ENCODE measurements at places on chromosomes 5 and 9.

- DNase-seq: no peak
These were observed 73.8 kb downstream of the TRIO start for GRCh38 chr5:14216902-14217301.

- DNase-seq: no peak
These were observed 31.4 kb downstream of the CFAP77 start for GRCh38 chr9:132441404-132441803.

GRCh38 chr5:59560553-59560952 lies 333.0 kb downstream of the PDE4D start:
- no peak for DNase-seq

- DNase-seq: no peak
These were observed 271.6 kb upstream of the NUDT12 start for GRCh38 chr5:103834216-103834615.

DNA sequence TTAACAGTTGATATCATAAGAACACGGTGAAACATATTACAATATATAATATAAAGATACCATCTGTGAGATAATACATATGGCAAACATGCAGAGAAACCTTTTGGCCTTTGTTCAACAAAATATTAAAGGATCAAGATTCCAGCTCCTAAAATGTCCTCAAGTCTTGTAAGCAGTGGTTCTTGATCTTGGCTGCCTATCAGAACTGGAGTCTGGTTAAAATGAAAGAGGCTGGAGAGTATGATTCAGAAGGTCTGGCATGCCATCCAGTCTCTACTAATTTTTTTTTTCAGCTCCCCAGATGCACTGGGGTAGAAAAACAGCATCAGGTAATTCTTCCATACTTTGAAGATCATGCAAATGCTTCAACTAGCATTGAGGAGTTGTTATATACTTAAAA lies 83.2 kb downstream of the TNC start:
- no peak for DNase-seq

GRCh38 chr5:15026011-15026893 lies 154.7 kb upstream of the ANKH start:
- no peak for DNase-seq

GRCh38 chr5:10442576-10442975 lies 897 bp downstream of the ROPN1L start:
- peak; percentile 76 for DNase-seq

GRCh38 chr5:140868721-140869554 lies at the start of gene PCDHA11:
Gene PCDHA11, plus strand, starts transcription at chr5:140868957. Its CDS starts 147 bp downstream, at chr5:140869104.
- no peak for DNase-seq

DNA sequence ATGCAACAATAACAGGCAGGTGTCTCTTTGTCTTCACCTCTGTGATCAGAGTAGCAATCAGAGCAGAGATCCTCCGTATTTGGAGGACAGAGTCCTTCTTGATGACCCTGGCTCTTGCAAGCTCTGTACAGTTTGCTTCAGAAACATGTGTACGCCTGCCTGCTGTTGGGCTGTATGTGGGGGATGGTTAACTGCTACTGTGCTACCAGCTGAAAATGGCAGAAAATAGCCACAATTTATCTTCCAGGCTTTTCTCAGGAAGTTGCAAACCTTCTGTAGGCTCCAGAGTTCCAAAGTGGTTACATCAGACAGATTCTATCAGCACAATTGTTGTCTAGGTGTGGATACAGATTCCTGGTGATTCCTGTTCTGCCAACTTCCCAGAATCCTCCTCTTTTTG lies 35.5 kb downstream of the DDX46 start:
- no peak for DNase-seq

DNA sequence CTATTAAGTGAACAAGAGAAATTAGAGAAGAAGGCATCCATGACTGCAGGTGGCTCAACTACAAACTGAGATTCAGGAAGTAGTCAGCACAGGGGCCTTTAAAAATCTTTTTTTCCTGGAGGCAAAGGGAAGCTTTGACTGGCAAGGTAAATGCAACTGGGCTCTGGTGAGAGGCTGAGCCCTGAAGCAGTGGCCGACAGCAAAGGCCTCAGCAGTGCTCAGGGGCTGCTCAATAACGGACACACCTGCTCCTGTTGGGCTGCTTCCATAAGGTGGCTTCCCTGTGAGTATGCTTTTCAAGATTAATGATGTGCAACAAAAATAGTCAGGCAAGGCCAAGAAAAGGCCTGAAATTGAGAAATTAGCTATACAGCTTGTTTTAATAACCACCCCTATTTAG lies 134.2 kb upstream of the RGMB start:
- no peak for DNase-seq

DNA sequence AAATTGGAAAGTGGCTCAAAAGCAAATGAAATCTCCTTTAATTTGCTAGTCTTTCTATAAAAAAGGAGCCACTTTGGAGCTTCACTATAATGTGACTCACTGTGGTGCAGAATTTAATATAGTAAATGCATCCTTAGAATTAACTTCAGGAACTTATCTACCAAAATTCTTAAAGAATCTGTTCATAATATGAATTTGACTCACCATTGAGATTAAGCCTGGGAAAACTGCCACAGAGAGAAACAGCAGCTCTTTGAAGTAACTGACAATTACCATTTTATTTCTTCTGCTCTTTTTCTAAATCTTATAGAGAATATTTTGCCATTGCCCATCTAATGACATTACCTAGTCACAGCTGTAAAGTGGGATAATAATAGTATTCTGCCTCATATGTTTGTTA lies 211.9 kb upstream of the CDH6 start:
- DNase-seq: no peak

- DNase-seq: no peak
These were observed at the start of gene BICD2 for GRCh38 chr9:92764381-92764987. Gene BICD2, minus strand, starts transcription at chr9:92764833. Its CDS starts 89 bp downstream, at chr9:92764744.

GRCh38 chr5:38603691-38604090 lies 47.2 kb upstream of the LIFR start:
- DNase-seq: no peak

DNA sequence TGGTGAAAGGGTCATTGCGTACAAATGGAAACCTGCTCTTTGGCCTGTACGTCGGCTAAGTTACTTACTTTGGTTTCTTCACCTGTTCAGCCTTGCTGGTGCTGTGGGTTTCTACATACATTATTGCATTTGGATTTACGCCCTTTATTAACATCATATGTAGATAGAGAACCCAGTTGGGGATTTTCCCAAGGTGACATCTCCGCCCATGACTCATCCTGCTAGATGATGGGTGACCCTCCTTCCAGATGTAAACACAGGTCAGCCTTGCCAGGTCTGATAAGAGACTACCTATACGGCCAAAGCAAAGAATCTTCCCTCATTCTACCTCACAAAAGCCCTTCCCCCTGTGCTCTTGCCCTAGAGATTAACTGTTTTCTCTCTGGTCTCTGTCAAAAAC lies 360.9 kb downstream of the KDM4C start:
- DNase-seq: no peak

- peak; percentile 81 for DNase-seq
These were observed 146.6 kb downstream of the SEC61B start for GRCh38 chr9:99368341-99369326.

DNA sequence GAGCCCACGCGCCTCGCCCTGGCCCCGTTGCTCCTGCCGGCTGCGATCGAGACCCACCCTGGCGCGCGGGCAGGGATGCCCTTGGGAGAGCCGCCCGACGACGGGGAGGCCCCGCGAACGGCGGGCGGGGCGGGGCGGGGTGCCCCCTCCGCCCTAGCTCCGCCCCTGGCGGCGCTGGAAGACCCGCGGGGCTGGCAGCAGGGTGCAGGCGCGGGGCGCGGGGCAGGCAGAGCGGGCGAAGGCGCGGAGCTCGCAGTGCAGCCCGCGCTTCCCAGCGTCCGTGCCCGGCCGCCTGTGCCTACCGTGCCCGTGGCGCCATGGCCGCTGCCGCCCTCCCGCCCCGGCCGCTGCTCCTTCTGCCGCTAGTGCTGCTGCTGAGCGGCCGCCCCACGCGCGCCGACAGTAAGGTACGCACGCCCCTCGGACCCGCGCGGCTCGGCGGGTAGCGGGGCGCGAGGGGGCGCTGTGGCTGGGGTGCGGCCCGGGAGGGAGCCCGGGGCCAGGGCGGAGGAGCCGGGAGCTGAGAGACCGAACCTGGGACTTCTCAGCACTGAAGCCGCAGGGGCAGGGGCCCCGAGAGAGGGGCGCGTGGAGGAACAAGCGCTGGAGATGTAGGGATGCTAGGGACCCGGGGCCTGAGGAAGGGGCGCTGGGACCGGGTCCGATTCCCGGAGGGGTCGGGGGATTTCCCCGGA lies at the start of gene OLFML2A:
Gene OLFML2A, plus strand, starts transcription at position 180 of the 695 bp plus-strand sequence. Its CDS starts 138 bp downstream, at position 318.
- DNase-seq: no peak

Data from inflammatory macrophage (primary cell).